Endothelial cell (in vitro differentiated cells): ENCODE measurements at places on chromosomes 4 and X.
A peak's percentile ranks its signal among the peaks of the same experiment; 100 is the strongest.

DNA sequence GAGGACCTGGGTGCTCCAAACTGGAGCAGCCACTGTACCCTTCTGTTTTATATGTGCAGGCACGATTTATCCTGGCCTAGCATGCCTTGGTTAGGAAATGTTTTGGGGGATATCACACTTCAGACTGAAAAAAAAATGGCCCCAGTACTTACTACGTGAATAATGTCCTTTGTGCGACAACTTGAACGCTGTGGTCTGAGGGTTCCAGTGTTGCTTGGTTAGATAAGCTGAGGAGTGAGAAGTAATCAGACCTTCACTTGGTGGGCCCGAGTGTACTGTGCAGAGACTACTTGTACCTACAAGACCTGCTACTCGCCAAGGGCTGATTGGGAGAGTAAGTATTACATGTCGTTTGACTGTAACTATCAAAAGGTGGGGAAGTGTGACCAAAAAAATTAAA lies 678 bp downstream of the DNAAF6 start:
- no peak for DNase-seq

GRCh38 chr4:85656759-85657505 lies 182.0 kb downstream of the ARHGAP24 start:
- no peak for DNase-seq

DNA sequence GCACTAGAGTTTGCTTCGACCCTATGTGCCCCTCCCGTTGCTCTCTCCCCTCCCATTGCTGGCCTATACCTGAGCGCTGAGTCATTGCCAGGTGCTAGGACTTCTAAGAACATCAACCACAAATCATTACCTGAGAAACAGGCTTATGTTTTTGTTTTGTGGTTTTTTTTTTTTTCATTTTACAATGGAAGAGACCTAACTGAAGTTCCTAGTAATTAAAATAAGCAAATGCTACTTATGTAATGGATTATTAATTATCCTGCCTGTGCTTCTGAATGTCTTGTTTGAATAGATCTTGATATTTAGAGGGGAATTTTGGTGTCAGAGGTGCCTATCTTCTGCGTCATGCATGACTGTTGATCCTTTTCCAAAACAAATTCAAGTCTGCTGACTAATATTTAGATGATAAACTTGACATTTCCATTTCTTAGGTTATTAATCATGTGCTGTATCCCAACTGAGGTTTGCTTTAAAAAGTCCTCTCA lies 275.4 kb upstream of the CPEB2 start:
- no peak for DNase-seq

DNA sequence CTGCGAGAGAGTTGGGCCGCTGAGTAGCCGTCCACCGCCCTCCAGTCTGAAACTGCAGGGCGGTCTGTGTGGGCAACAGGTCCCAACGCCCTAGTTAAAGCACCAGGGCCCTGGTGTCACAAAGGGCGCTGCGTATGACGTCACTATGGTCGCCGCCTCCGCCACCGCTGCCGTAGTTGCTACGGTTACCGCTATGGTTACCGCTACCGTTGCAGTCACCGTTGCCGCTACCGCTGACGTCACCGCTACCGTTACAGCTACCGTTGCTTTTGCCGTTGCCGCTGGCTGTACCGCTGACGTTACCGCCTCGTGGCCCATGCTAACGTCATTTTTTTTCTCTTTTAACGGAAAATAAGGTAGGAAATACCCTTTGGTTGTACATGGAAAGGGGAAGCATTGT lies at the start of gene PPP1R2C:
Gene PPP1R2C, minus strand, starts transcription at position 68 of the 400 bp plus-strand sequence. CDS start 84 bp downstream, outside the sequence.
- no peak for DNase-seq

DNA sequence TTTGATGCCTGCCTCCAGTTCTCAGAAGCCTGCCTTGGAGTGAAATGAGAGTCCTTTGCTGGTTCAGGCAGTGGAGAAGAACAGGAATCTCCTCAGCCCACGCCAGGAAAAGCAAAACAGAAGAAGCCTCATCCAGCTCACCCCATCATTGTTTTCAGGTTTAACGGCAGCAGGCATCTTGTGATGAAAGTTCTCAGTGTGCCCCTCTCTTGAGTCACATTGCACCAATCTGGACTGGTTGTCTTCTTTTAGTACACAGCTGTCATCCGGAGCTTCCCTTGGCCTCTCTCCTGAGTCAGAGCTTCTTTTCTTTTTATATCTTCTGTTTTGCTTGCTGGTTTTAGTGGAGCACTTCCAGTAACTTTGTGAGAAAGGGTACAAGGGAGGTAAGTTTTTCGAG lies 50.9 kb downstream of the TSPAN7 start:
- no peak for DNase-seq

DNA sequence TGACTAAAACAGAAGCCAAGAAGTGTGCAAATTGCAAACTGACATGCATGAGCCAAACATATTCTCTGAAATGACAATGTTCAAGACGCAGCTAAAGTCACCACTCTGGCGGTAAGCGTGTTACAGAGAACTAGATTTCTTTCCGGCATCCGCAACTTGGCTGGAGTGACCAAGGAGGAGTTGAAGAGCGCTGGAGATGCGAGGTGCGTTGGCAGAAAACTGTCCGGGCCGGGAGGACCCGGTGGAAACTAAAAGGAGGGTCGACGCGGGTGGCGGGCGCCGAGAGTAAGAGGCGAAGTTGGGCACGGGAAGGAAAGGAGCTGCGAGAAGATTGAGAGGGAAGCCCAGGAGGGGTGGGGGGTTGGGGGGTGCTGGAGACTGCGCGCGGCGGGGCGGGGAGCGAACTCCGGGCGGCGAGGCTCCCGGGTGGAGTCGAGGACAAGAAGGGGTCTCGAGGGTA lies 807 bp downstream of the SEL1L3 start:
- DNase-seq: peak; percentile 29

GRCh38 chr4:157076578-157076947 lies 613 bp downstream of the GLRB start:
- DNase-seq: peak; percentile 7

GRCh38 chr4:101211146-101211553 lies 136.2 kb downstream of the PPP3CA start:
- no peak for DNase-seq

- no peak for DNase-seq
Measured at GRCh38 chr4:53039741-53040458, 177.8 kb downstream of the RASL11B start.
